ENCODE measurements at places on chromosomes 7 and 10. TPM values are rescaled to one million over a fixed set of nuclear protein-coding genes. Genes with fewer than 3 reads are reported as not detected.

The ZNF467 gene
- total RNA-seq = 0.32 TPM

The GTF2I gene
- 271 TPM for total RNA-seq

The KCNH2 gene
- total RNA-seq = 0.87 TPM

The TMEM213 gene
- total RNA-seq = not detected

The ZNF107 gene
- total RNA-seq = 73.7 TPM

The AGR2 gene
- total RNA-seq = not detected

The SAMD9L gene
- total RNA-seq = 45.3 TPM

The ZDHHC6 gene
- 53.9 TPM for total RNA-seq

The CDC14C gene
- not detected for total RNA-seq
